ENCODE measurements at places on chromosomes 13 and 19.

DNA sequence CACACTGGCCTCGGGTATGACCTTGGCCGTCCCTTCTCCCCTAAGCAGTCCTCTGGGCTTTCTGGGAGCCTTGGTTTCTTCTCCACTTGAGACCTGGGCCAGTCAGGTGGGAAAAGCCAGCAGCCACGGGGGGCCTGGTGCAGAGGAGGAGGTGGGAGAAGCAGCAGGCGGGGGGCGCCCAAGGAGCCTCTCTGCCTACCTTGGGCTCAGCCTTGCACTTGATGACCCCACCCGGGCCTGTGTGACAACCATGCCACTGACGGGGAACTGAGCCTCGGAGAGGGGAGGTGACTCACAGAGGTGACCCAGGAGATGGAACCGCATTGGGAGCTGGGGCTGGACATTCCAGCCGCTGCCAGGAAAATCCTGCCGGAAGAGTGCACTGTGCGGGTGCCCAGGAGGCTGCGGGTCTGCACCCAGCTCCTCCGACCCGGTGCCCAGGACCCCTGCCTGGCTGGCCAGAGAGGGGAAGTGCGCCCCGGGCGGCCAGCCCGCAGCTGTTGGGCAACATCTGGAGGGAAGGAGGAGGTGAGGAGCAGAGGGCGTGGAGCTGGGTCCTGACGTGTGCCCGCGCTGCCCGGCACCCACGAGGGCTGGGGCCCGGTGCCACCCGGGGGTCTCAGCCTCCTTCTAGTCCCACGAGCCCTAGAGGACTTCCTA lies 23.4 kb upstream of the SLC7A10 start:
- no peak for DNase-seq

GRCh38 chr19:6021878-6022569 lies 44.1 kb upstream of the RANBP3 start:
- peak; percentile 15 for DNase-seq

DNA sequence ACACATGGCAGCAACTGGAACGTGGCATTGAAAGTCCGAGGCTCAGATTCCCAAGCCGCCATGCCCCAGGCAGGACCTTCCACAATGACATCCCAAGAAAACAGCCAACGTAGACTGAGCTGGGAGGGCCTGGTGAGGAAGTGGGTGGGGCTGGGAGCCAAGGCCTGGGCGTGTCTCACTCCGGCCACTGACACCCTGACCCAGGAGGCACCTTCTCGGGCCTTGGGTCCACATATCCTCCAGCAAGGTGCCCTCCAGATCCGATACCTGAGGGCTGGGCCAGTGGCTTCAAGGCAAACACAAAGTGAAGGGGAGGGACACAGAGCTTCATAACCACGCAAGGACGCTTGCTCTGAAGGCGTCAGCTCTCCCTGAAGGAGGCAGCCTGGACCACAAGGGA lies 43.0 kb downstream of the RAB20 start:
- DNase-seq, result no peak

GRCh38 chr13:111658145-111659100 lies 338.0 kb downstream of the TEX29 start:
- DNase-seq, result no peak

- DNase-seq, result no peak
Observed at GRCh38 chr13:51906581-51906980, 44.8 kb downstream of the CCDC70 start.

GRCh38 chr19:35879068-35879467 lies 10.7 kb downstream of the APLP1 start:
- no peak for DNase-seq

Data from Panc1 (cell line).